ENCODE measurements at places on chromosomes 4 and X.

GRCh38 chr4:5962416-5962815, 55.8 kb downstream of the C4orf50 start:
- no peaks in the 10 kb centered on the region for H3K36me3 ChIP-seq
- no peaks in the 10 kb centered on the region for H3K27me3 ChIP-seq
- no peak overlapping the region for H3K27ac ChIP-seq
- no peak for DNase-seq

DNA sequence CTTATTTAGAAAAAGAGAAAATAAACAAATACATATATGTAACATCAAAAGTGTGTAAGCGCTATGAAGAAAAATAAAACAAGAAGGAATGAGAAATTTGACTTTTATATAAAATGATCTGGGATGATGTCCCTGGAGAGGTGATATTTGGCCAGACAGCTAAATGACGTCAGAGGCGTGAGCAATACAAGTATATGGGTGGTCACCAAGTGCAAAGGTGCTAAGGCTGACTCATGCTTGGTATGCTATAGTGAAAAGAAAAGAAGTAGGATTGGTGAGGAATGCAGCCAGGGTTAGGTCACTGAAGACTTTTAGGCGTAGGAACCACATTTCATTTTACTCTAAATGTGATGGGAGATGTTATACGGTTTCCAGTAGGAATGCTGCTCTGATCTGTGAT, 1049.1 kb upstream of the TENM3 start:
- no peaks in the 10 kb centered on the region for H3K36me3 ChIP-seq
- H3K27me3 ChIP-seq, result no peaks in the 10 kb centered on the region
- DNase-seq, result no peak
- H3K27ac ChIP-seq, result no peak overlapping the region
- no peaks in the 10 kb centered on the region for H3K4me1 ChIP-seq

DNA sequence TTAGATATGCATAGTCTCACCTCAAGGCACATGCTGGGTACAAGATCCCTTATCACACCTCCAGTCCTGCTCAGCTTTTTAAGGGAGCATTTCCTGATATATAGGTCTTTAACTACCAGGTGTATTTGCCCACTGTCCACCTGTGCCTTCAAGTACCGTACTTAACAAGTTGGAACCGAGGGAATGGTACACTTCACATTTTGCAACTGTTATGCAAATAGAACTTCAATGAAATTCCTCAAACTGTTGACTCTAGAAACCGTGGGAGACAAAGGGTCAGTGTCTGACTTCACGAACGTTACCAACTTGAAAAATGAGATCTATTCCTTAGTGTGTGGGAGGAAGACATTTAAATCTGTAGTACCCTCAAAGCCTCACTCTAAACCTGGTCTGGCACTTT, 5.2 kb downstream of the TRIM2 start:
- peaks cover 19% of the 10 kb centered on the region for H3K27me3 ChIP-seq
- no peak overlapping the region for H3K4me3 ChIP-seq
- peaks cover 17% of the 10 kb centered on the region for H3K4me1 ChIP-seq
- H3K27ac ChIP-seq, result no peak overlapping the region
- H3K36me3 ChIP-seq, result no peaks in the 10 kb centered on the region
- no peak for DNase-seq

DNA sequence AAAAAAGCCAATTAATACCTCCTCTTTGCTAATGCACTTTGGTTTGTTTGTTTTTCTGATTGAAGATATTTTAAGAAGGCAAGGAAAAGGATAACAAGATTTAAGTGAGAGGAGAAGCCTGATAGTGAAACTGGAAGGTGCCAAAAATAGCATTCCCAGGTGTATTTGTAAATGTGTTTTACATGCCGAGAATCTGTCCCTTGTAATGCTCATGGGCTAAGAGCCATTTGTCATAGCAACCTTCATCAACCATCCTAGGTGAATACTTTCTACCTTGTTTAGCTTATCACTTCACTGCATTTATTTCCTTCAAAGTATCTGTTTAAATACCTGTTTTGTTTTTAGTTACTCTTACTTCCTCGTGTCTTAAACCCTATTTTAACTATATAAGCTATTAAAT, 127.8 kb downstream of the KCTD8 start:
- no peaks in the 10 kb centered on the region for H3K4me1 ChIP-seq
- H3K36me3 ChIP-seq, result no peaks in the 10 kb centered on the region
- H3K27me3 ChIP-seq, result no peaks in the 10 kb centered on the region
- no peak overlapping the region for H3K27ac ChIP-seq
- DNase-seq, result no peak
- H3K4me3 ChIP-seq, result no peak overlapping the region

GRCh38 chr4:146470604-146471003, 51.1 kb downstream of the SLC10A7 start:
- peaks cover 8% of the 10 kb centered on the region for H3K36me3 ChIP-seq
- no peak overlapping the region for H3K4me3 ChIP-seq
- no peak overlapping the region for H3K27ac ChIP-seq
- no peak for DNase-seq
- peaks cover 18% of the 10 kb centered on the region for H3K4me1 ChIP-seq

DNA sequence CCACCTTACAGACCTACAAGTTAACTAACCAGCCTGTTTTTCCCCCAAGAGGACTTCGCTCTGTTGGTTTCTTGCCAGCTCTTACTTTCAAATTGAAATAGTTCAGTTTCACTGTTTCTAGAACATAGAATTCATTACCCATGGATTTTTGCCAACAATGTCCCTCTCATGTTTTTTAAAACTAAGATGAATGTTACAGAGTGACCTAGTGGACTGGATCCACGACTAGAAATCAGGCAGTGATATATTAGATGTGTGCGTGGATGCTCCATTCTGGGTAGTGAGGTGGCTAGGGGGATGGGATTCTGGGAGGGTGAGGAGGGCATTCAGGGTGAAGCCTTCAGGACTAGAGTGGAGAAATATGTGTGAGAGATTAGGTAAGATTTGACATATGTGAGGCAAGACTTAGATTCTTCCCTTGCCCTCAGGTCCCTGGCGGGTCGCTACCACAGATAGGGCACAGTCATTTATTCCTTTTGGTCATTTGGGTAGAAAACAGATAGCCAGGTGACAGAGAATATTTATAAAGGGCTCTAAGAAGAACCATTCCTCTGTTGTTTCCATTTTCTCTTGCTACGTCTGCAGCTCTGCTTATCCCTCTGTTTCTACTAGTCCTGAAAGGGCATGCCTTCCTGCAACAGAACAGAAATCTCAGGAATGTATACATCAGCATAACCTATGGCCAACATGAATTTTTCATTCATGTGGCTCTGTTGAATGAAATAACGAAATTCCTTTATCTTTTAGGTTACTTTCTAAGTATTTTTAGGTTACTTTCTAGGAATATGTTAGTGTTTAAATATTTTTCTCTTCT, 15.4 kb upstream of the JADE1 start:
- H3K4me3 ChIP-seq, result no peak overlapping the region
- H3K27ac ChIP-seq, result no peak overlapping the region
- DNase-seq, result no peak
- no peaks in the 10 kb centered on the region for H3K36me3 ChIP-seq
- peaks cover 6% of the 10 kb centered on the region for H3K27me3 ChIP-seq

GRCh38 chr4:108301545-108302251, 133.0 kb upstream of the LEF1 start:
- H3K4me3 ChIP-seq, result no peak overlapping the region
- no peaks in the 10 kb centered on the region for H3K36me3 ChIP-seq
- no peak overlapping the region for H3K27ac ChIP-seq
- no peak for DNase-seq
- H3K4me1 ChIP-seq, result peaks cover 13% of the 10 kb centered on the region

DNA sequence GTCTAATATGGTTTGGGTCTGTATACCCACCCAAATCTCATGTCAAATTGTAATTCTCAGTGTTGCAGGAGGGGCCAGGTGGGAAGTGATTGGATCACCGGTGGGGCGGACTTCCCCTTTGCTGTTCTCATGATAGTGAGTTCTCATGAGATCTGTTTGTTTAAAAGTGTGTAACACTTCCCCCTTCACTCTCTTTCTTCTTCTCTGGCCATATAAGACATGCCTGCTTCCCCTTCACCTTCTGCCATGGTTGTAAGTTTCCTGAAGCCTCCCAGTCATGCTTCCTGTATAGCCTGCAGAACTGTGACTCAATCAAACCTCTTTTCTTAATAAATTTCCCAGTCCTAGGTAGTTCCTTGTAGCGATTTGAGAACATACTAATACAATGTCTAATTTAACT, 19.7 kb upstream of the SCRG1 start:
- H3K4me1 ChIP-seq, result peaks cover 4% of the 10 kb centered on the region
- H3K27ac ChIP-seq, result no peak overlapping the region

DNA sequence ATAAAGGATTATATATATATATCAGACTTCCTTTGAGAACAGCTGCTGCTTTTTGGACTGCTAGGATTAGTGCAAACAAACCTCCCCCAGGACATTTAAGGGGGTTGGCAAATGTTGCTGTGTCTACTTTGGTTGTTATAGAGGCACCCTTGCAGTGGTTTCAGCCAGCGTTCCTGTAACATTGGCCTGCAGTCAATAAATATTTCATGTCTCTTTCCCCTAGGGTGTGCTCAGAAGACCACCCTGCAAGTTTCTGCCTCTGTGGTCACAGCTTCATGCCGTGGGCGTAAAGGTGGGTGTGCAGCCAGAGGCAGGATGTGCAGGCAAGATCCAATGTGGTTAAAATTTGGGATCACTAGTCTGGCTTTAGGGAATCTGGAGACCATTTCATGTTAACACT, 28.9 kb downstream of the FGF5 start:
- H3K36me3 ChIP-seq, result no peaks in the 10 kb centered on the region
- DNase-seq, result no peak
- no peak overlapping the region for H3K4me3 ChIP-seq
- no peak overlapping the region for H3K27ac ChIP-seq
- no peaks in the 10 kb centered on the region for H3K4me1 ChIP-seq
- H3K27me3 ChIP-seq, result peaks cover 3% of the 10 kb centered on the region

DNA sequence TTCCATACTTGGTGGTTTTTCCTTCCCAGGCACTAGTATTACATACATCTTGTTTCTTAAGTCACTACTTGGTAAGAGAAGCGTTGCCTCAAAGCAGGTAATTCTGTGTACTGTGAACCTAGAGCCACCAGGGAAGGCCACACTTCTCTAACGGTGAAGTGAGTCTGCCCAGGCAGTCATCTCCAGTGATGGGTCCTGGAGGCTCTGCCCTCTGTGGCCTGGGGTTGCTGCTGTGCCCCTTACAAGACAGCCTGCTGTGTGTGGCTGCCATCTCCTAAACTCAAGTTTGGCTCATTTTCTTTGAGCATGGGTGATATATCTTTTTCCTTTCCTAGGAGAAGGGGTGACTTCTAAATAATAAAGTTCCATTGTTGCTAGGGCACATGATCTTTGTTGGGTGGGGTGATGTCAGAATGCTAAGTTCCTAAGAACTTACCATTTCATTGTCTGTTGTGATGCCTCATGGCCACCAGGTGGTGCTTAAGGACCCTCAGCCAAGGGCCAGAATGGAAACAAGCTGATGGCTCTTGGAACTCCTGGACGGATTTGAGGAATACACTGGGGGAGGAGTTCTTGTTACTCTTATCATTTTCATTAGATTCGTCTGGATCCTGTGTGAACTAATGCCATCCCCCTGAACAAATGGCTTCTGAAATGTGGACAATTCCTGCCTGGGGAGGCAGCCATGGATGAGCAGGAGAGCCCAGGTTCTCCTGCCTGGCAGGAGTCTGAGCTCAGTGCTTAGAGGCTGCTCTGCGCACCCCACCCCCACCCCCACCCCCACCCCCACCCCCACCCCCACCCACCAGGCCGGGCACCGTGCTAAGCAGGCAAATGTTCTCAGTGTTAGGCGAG, 41.1 kb upstream of the WDR1 start:
- peak; percentile 16 for DNase-seq
- H3K27ac ChIP-seq, result no peak overlapping the region
- no peak overlapping the region for H3K4me3 ChIP-seq

- no peaks in the 10 kb centered on the region for H3K36me3 ChIP-seq
- H3K4me1 ChIP-seq, result no peaks in the 10 kb centered on the region
- no peak overlapping the region for H3K27ac ChIP-seq
- DNase-seq, result no peak
These were observed 22.0 kb upstream of the RPA4 start for GRCh38 chrX:96861661-96862060.

GRCh38 chrX:132968296-132968949, 10.0 kb upstream of the HS6ST2 start:
- no peaks in the 10 kb centered on the region for H3K36me3 ChIP-seq
- no peaks in the 10 kb centered on the region for H3K4me1 ChIP-seq
- H3K27me3 ChIP-seq, result peaks cover 10% of the 10 kb centered on the region
- H3K4me3 ChIP-seq, result no peak overlapping the region
- H3K27ac ChIP-seq, result no peak overlapping the region

DNA sequence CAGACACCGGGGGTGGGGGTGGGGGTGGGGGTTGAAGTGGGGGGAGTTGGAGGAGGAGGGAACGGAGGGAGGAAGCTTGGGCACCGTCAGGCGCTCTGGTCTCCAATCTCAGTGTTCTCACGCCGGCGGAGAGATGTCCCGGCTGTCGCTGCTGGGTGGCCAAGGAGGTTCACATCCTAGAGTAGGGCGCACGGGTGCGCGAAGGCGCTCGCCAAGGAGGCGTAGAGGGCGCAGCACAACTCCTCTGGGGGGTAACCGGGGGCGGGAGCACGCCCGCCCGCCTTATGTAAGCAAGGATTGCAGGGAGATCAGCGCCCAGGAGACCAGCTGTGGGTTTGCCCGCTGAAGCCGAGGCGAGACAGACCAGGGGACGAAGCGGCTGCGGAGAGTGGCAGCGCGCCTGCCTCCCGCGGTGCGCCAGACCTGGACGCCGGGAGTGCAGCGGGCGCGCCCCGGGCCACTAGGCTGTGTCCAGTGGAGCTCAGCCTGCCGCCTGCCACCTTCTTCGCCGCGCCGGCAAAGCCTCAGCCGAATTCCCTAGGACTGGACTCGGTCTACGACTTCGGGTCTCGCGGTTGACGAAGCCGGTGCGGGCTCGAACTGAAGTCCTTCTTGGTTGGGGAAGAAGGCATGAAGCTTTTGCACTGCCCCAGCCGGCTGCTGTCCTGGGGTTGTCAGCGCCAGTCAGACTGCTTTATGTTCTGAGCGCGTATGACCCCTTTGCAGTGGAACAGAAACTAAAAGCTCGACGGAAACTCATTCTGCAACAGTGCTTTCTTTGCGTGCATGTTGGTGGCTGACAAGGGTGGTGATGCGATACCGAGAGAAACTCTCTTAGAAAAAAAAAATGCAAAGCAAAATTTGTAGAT, 707 bp upstream of the UNC5C start:
- peaks cover 26% of the 10 kb centered on the region for H3K4me1 ChIP-seq
- no peaks in the 10 kb centered on the region for H3K36me3 ChIP-seq
- peak; percentile 45 for DNase-seq
- H3K27me3 ChIP-seq, result peaks cover 59% of the 10 kb centered on the region
- H3K4me3 ChIP-seq, result peak overlapping the region; percentile 89
- H3K27ac ChIP-seq, result no peak overlapping the region

DNA sequence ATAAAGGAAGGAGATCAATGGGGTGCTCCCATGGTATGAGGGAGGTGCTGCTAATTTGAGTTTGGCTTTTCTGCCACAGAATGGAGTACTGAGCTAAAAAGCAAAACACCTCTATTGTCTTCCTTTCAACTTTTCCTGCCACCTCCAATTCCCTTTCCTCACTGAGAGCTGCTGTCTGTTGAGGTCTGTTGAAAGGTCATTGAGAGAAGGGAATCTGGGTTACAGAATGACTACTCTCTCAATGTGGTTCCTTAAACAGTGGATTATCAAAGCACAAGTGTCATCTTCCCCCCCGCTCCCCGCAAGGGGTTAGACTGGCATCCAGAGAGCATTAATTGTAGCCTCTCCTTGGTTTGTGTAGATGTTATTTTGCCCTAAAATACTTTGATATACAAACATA, 10.7 kb downstream of the USP9X start:
- no peaks in the 10 kb centered on the region for H3K27me3 ChIP-seq
- no peak overlapping the region for H3K4me3 ChIP-seq
- H3K27ac ChIP-seq, result no peak overlapping the region
- H3K4me1 ChIP-seq, result peaks cover 34% of the 10 kb centered on the region
- H3K36me3 ChIP-seq, result peaks cover 7% of the 10 kb centered on the region

Measured in activated T-helper 2 cell treated with anti-CD3 and anti-CD28 coated beads, Interferon-gamma antibody, Interleukin-2, Interleukin-4, amounts not matched to agents 10 μg/mL and 5 μg/mL and 100 μg/mL, durations not matched to agents 14 hours and 24 hours and 36 hours (primary cell).